ENCODE measurements at places on chromosomes 4 and X. TPM values are rescaled to one million over a fixed set of nuclear protein-coding genes. Genes with fewer than 3 reads are reported as not detected.

Gene MRPS18C
- total RNA-seq, result 40.5 TPM

GRCh38 chrX:121254336-121254735 is 206.9 kb downstream of the GLUD2 start:
- no peak for DNase-seq

Gene ZNF157
- total RNA-seq, result not detected

- DNase-seq, result peak; percentile 64
Observed at GRCh38 chr4:74189331-74190043, 31.6 kb downstream of the MTHFD2L start.

DNA sequence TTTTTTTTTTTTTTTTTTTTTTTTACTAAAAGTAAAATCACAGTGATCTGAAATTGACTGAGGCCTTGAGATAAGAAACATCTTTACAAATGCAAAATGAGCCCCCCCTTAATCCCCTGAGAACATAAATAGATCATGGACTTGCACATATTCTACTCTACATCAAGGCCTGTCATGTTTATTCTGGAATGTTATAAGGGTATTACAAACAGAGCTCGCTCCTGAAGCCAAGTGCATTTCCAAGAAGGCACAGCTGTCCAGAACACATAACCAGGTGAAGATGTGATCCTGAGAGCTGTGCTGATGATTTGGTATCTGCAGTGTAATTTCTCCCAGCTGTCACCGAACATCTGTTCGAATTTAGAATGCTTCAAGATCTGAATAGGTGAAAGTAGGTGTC is 384.5 kb downstream of the GPAT3 start:
- no peak for DNase-seq

- no peak for DNase-seq
Observed at GRCh38 chrX:112759512-112759911, 79.8 kb upstream of the LHFPL1 start.

DNA sequence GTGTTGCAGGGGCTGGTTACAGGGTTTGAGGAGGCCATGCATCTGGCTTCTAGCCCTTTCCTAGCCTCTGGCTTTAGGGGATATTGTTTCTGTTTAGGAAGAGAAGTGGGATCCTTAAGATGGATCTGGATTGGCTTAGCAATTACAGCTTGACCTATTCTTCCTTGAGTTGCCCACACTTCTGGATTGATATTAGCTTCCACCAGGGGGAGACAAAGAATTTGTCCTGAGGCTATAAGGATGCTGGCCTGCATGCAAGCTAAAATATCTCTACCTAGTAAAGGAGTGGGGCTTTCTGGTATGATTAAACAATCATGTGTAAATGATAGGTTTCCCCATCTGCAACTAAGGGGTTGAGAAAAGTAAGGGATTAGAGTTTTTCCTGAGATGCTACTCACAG is 117.2 kb downstream of the TEX13C start:
- no peak for DNase-seq

Gene SPANXC
- total RNA-seq, result not detected

DNA sequence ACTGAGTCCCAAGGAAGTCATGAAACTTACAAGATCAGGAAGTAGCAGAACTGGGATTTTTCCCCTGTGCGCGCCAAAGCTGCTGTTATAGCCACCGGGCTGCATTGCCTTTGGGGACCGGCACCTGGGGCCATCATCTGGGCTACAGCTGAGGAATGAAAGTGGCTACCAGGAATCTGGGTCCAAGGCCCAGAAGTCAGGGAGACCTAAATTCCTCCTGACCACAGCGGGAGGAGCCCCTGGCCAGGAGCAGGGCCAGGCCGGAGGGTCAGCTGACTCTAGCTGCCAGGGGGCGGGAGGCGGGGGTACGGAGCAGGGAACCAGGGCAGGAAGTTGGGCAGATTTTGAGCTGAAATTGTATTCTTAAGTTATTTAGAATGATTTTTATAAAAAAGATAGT is 242.4 kb downstream of the EVC2 start:
- no peak for DNase-seq

Gene CCNI
- total RNA-seq, result 147 TPM

DNA sequence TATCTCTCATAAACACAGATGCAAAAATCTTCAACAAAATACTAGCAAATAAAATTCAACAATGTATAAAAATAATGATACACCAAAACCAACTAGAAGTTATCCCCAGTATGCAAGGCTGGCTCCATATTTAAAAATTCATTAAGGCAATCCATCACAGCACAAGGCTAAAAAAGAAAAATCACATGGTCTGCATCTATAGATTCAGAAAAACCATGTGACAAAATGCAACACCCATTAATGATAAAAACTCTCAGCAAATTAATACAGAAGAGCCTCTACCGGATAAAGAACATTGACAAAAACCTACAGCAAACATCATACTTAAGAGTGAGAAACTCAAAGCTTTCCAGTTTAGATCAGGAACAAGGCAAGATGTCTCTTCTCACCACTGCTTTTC is 182.6 kb downstream of the COL25A1 start:
- DNase-seq, result no peak

Gene GPAT3
- 80.5 TPM for total RNA-seq

Gene FRMPD4
- 0.32 TPM for total RNA-seq

GRCh38 chr4:2714061-2714770 is 41.9 kb downstream of the TNIP2 start:
- no peak for DNase-seq

Gene ADAMTS3
- 0.07 TPM for total RNA-seq

- DNase-seq, result no peak
Observed at GRCh38 chr4:8674311-8674885, 81.8 kb downstream of the CPZ start.

DNA sequence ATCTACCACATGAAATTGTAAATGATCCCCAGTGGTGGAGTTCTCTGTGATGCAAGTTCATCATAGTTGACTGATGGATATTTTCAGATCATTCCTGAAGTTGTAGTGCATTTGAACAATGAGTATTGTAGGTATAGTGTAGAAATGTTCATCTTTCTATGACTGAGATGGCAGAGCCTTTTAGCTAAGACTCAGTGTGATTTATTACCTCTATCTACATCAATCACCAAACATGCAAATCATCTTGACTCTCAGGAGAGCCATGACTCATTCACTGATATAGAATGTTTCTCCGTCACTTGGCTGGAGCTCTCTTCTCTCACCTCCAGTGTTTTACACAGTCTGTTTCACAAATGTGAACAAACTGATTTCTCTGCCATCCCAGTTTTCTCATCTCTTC is 392.6 kb downstream of the IL1RAPL1 start:
- no peak for DNase-seq

GRCh38 chrX:12580548-12580947 is 210.7 kb upstream of the PRPS2 start:
- no peak for DNase-seq

DNA sequence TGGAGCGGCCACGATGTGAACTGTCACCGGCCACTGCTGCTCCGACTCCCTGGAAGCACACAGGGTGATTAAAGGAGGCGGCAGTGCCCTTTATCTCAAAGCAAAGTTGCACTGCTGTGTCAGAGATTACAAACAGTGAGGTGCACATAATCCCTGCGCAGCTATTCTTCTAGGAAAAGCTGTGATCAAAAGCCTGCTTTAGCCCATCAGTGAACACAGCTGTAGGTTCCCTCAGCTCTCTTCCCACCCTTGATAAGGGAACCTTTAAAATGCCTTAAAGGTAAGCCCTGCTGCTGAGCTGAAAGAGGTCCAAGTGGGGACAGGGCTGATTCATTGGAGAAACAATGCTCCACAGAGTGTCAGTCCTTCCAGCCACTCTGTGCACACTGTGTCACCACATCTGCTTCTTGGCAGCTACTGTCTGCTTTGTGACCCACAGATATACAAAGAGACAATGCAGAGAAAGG is 127.6 kb downstream of the EIF4E start:
- no peak for DNase-seq

DNA sequence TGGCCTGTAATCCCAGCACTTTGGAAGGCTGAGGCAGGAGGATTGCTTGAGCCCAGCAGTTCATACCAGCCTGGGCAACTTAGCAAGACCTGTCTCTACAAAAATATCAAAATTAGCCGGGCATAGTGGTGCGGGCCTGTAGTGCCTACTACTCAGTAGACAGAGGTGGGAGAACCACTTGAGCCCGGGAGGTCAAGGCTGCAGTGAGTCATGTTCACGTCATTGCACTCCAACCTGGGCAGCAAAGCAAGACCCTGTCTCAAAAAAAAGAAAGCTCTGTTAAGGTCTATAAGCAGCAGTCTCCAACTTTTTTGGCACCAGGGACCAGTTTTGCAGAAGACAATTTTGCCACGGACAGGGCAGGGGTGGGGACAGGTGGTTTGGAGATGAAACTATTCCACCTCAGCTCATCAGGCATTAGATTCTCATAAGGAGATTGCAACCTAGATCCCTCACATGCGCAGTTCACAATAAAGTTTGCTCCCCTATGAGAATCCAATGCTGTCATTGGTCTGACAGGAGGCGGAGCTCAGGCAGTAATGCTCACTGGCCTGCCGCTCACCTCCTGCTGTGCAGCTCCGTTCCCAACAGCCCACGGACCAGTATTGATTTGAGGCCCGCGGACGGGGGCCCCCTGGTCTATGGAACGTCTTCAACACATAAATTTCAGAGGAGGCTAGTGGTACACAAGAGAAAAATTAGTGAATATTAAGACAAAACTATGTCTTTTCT is 67.9 kb downstream of the KLHL8 start:
- DNase-seq, result no peak

- DNase-seq, result no peak
Observed at GRCh38 chr4:93779228-93779627, 49.3 kb upstream of the ATOH1 start.

Gene CSAG2
- not detected for total RNA-seq

DNA sequence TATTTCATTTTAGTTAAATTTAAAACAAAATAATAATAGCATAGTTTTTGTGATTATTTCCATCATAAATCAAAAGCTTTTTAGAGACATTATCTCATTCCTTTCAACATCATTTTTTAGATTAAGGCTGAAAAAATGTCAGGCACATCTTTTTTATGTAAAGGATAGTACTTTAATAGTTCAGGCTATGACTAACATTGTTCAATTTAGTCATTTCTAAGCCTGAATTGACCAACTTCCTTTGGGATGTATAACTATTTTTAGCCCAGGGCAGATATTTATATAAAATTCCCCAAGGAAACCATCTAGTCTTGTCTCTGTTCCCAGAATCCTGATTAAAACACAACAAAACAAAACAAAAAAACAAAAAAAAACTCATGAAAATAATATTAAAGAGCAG is 145.6 kb upstream of the PCDH18 start:
- DNase-seq, result no peak

Gene PDGFRA
- total RNA-seq, result 0.05 TPM

Gene SRPX2
- total RNA-seq, result 39.8 TPM

- no peak for DNase-seq
Observed at GRCh38 chr4:110108960-110109359, 89.5 kb downstream of the ELOVL6 start.
